ENCODE measurements at places on chromosomes 6 and 20.

GRCh38 chr20:19549896-19550295 is 208.2 kb upstream of the RIN2 start:
- no peak for DNase-seq

DNA sequence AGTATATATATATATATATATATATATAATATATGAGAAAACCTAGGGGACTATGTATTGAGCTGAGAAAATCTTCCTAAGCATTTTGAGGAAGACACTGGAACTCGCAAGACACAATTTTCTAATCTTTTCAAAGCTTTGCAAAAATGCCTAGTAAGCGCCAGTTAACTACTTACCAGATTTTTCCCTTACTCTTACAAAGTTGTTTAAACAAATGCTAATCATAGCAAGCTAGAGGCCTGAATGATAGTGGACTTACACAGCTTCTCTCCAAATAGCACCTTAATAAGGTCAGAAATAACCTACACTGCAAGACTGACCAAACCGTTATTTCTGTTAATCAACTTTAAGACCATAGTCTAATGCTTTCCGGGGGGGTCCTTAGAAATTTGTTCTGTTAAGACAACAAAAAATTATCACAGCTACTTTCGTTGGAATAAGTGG is 56.1 kb upstream of the HFE start:
- DNase-seq, result no peak

DNA sequence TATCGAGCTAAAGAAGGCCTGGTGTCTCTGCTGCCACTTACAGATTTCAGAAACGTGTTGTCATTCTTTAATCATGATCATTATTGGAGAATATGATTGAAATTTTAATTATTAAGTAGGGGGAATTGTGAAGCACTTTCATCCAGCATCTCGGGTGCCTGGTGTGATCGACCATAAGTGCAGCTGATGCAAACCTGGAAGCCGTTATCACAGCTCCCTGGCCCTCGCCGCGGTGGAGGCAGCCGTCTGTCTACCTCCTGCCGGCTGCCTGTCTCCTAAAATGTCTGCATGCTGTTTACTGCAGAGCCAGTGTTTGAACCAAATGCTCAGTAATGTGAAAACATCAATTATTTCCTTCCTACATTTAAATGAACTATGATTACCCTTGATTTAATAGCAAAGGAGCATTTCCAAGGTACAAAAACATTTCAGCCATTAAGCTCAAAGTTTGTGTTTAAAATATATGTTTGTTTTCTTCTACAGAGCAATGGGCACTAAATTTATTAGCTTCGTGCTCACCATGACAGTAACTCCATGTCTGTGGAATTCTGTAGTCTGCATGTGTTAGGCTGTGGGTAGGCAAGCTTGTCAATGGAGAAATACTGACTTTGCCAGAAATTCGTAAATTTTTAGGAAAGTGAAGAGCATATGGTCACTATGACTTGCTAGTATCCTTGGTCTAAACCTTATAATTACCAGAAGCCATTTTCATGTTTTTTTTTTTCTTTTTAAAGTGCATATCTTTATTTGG is 184.5 kb upstream of the AGPAT4 start:
- DNase-seq, result no peak

GRCh38 chr20:4052139-4052480 is 36.8 kb upstream of the RNF24 start:
- no peak for DNase-seq

DNA sequence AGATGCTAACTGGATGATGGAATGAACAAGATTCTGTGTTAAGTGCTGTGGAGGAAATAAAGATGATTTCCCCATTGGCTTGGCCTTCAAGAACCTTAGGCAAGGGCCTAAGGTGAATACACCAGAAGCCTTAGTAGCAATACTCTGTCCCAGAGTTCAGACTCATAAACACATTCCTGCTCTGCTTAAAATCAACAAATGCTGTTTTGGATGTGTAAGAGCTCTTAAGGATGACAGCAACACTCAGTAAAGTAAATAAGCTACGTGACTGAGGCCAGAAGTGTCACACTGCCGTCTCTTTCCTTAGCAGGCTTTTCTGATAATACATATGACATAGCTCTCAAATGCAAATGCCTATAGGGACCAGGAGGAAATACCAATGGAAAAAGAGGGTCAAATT is 90.6 kb downstream of the EYA2 start:
- DNase-seq, result no peak

- no peak for DNase-seq
Measured at GRCh38 chr6:15623276-15624116, 39.3 kb downstream of the DTNBP1 start.

DNA sequence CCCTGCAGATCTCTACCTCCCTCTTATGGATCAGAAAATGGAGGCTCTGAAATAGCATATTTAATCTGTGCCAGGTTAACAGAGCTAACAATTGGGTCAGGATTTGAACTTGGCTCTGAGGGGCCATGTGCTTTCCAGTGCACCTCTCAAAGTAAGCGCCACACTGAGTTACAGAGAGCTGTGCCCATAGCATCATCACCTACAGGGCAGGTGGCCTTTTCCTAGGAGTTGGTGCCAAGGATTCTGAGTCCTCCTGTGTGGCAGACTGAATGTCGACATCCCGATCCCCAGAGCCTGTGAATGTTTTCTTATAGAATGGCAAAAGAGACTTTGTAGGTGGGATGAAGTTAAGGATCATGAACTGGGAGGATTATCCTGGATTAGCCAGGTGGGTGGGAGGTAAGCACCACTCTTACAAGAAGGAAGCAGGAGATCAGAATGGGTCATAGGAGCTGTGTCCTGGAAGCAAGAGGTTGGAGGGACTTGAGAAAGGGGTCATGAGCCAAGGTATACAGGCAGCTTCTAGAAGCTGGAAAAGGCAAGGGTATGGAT is 68.0 kb upstream of the TBC1D7 start:
- DNase-seq, result no peak

DNA sequence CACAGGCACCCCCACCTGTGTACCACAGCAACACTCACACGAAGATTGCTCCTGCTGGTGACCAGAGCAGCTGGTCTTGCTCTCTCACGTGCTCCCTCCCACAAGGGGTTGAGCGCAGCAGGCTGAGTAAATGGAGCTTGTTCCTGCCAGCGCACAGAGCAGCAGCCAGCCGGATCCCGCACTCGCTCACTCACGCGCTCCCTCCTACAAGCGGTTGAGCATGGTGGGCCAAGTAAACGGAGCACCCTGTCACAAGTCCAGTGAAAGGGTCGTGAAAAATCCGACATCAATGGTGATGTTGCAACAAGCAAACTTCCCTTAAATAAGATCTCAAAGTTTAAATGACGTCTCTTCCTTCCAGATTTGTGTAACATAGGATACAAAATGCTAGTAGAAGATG is 313.7 kb downstream of the FOXC1 start:
- DNase-seq, result no peak

- DNase-seq, result no peak
Measured at GRCh38 chr6:8845690-8846089, 410.3 kb upstream of the SLC35B3 start.

DNA sequence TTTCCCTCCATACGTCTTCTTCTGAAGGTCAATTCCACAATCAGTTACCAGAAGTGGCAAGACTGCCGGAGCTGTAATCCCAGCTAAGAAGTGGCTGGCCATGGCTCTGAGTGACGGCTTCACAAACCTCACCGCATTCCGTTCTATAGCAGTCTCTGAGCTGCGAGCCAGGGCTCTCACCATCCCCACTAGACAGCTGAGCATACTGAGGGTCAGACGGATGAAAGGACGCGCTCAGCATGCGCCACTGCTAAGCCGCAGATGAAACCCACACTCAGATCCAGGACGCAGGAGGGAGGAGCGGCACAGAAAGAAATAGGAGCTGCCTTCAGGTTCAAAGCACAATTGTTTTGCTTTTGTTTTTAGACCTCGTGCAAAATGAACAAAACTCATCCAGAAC is 97.9 kb downstream of the ANKRD60 start:
- DNase-seq, result no peak

- no peak for DNase-seq
Measured at GRCh38 chr6:73704260-73704659, 8.3 kb downstream of the CD109 start.

- no peak for DNase-seq
Measured at GRCh38 chr6:113953346-113953745, 17.6 kb downstream of the HDAC2 start.

DNA sequence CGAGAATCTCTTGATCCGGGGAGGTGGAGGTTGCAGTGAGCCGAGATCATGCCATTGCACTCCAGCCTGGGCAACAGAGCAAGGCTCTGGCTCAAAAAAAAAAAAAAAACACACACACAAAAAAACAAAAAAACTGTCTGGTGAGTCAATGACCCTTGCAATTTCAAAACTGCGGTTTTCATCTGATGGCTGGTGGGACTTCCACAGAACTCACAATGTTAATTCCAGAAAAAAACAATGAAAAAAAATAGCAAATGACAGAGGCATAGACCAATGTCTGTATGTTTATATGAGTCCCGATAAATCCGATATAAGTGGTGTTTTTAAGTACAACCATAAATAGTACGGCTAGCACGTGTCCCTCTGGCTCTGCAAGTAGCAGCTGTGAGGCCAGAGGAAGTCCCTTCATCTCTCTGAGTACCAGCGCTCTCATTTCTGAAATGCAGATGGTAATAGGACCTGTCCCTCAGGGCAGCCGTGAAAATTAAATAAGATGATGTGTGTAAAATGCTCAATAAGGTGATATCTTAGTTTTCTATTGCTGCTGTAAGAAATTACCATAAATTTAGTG is 21.9 kb upstream of the PTPN1 start:
- DNase-seq, result no peak

DNA sequence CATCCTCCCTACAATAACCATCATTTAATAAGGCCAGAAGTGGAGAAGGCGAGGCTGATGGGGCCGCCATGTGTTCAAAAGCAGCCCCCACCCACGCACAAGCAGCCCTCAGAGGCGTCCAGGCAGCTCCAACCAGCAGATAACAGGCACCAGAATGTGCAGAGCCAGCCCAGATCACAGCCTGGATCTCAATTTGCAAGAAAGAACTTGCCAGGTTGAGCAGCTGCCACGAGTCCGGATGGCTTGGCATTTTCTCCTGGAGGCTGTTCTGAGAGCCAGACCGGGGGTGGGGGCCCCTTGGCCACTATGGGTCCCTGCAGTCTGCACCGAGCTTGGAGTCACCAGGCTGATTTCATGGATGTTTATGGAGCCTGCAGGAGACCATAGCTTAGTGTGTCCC is 338.1 kb downstream of the PREX1 start:
- no peak for DNase-seq

DNA sequence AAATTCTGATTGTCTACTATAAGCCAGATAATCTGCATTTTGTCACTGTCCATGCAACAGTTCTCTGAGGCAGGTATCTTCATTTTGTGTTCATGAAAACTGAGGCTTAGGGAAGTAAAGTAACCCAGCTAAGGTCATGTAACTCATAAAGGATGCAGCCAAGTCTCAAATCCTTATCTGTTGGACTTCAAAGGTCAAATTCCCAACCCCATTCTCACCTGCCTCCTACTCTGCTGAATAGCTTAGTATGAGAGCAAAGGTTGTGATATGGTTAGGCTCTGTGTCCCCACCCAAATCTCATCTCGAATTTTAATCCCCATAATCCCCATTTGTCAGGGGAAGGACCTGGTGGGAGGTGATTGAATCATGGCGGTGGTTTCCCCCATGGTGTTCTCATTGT is 90.1 kb downstream of the KLHL32 start:
- DNase-seq, result no peak

GRCh38 chr20:1867495-1868260 is 27.5 kb upstream of the SIRPA start:
- no peak for DNase-seq

- no peak for DNase-seq
Measured at GRCh38 chr6:31935021-31935420, 7.5 kb downstream of the C2 start.

DNA sequence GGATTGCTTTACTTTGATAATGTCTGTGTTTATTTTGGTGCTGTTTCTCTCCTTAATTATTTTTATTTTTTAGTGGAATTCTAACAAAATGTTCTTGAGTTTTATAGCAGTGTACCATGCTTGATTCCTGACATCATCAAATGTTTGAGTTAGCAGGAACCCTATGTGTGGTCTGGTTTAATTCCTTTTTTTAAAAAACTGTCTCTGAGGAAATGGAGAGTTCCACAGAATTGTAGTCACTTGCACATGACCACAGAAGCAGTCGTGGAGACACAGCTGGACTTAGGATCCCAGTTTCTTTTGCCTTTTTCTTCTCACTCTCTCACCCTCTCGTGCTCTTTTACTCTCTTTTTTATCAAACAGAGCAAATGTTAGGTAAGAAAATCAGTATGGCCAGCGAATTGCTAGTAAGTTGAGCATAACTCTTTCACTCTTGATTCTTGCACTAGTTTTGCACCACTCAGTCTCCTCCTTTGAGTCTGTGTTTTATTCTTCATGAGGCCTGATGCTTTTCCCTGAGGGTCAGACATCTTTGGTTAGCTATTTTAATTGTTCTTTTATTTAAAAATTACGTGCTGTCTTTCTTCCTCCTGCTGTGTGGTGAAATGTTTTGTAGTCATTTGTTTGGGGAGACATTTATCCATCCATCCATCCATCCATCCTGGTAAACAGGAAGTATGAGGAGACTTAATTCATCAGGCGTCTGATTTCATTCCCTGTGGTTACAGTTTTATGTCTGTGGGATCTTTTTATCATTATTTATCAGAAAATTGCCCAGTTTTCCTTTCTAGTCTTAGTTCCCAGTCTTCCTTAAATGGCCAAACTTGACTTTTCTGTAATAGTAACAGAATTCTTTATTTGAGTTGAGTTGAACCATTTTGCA is 83.0 kb downstream of the SCAF8 start:
- no peak for DNase-seq

- no peak for DNase-seq
Measured at GRCh38 chr6:170153436-170154319, 137.2 kb downstream of the DLL1 start.

GRCh38 chr20:21640556-21640955 is 64.9 kb upstream of the PAX1 start:
- no peak for DNase-seq

- no peak for DNase-seq
Measured at GRCh38 chr6:63224179-63224578, 12.9 kb downstream of the FKBP1C start.

DNA sequence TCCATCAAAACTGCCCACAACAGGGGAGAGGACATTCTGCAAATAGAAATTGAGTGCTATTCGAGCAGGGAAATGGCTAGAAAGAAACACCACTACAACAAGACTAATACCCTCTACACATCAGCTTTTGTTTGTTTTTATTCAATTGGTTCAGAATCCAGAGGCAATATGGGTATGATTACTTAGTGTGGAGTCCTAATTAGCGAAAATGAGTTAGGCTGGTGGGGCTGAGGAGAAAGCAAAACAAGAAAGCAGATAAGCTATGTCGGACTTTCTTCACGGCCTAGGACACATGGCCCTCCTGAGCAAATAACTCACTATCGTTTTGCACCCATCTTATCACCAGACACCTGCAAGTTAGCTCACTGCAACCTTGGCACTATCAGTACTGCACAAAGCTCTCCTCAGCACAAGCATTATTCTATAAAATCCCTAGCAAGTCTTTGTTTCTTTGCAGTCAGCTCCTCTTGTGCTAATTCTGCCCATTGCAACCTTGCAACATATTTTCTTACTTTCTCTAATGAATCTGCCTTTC is 31.3 kb upstream of the SH3BGRL2 start:
- no peak for DNase-seq
